ENCODE measurements at places on chromosomes 12 and 14. TPM values are rescaled to one million over a fixed set of nuclear protein-coding genes. Genes with fewer than 3 reads are reported as not detected.

FSCB gene
- polyA plus RNA-seq: not detected

GPR65 gene
- polyA plus RNA-seq: not detected

ATXN2 gene
- 23.4 TPM for polyA plus RNA-seq

CLEC4D gene
- not detected for polyA plus RNA-seq

ADAM21 gene
- polyA plus RNA-seq: 0.71 TPM

Measured in mammary epithelial cell (primary cell).